ENCODE measurements at places on chromosomes 7 and 10. TPM values are rescaled to one million over a fixed set of nuclear protein-coding genes. Genes with fewer than 3 reads are reported as not detected.

The SCD gene
- 19.5 TPM for polyA plus RNA-seq

The CTTNBP2 gene
- not detected for polyA plus RNA-seq

The TRIM73 gene
- polyA plus RNA-seq: 1.0 TPM

The NDUFB8 gene
- polyA plus RNA-seq: 324 TPM

The CRHR2 gene
- polyA plus RNA-seq: not detected

The SHH gene
- not detected for polyA plus RNA-seq

The NAT16 gene
- not detected for polyA plus RNA-seq

The NEUROG3 gene
- not detected for polyA plus RNA-seq

The IRF5 gene
- polyA plus RNA-seq: 0.16 TPM

The PLEKHA1 gene
- polyA plus RNA-seq: 41.0 TPM

The ASIC3 gene
- polyA plus RNA-seq: 0.26 TPM

The BTBD16 gene
- polyA plus RNA-seq: not detected

The PTPRN2 gene
- polyA plus RNA-seq: 0.13 TPM

The OR13A1 gene
- not detected for polyA plus RNA-seq

The FEZF1 gene
- not detected for polyA plus RNA-seq

The ZNF518A gene
- polyA plus RNA-seq: 6.8 TPM

The HOXA11 gene
- polyA plus RNA-seq: 8.0 TPM

The ERVW-1 gene
- polyA plus RNA-seq: not detected

The PANK1 gene
- polyA plus RNA-seq: 3.3 TPM

The SDK1 gene
- not detected for polyA plus RNA-seq

The INHBA gene
- 7.9 TPM for polyA plus RNA-seq
